ENCODE measurements at places on chromosomes 1 and 21.

GRCh38 chr1:182280504-182280900 lies 111.1 kb downstream of the GLUL start:
- DNase-seq, result no peak

GRCh38 chr21:27803571-27803970 lies 836.7 kb upstream of the ADAMTS5 start:
- no peak for DNase-seq

DNA sequence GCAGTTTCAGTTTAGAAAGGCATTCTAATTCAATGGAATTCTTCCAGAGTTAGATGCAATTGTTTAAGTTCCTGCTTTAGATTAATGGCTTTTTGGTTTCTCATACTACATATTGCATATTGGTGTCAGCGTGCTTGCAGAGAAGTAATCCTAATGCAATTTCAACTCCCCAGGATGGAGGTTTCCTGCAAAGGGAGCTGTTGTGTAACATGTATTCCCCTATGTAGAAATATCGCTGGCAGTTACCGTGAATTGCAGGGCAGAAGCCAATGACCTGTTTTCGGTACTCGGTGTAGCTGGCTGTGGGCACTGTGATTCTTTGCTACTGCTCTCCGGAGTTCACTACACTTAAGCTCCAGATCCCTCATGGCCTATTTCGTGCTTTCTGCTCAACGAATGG lies 256.1 kb upstream of the PTBP2 start:
- no peak for DNase-seq

DNA sequence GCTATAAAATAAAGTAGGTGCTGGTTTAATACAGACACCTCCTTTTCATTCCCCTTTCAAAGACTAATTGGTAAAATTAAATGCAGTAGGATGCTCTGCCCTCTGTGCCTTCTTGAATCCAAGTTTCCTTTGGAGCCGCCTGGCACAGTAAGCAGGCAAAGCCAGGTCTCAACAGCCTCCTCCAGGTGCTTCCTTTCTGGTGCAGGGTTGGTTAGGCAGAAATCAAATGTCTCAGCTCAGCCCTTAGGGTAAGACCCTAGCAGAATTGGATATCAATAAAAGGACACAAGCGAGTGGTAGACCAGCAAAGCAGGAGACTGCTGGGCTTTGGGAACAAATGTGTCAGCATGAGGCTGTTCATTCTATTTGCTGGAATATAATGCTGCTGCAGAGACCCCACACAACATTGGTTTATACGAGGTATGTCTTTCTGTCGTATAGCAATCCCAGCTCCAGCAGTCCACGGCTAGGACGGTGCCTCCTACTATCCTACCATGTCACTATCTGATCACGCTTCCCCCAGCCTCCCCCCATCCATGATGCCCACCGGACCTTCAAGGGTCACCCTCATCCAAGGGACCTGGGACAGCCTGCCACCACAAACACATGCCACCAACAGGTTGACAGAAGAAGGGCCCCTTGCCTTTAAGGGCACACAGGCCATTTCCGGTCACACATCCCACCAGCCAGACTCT lies 58.4 kb downstream of the CAPN2 start:
- DNase-seq, result no peak

DNA sequence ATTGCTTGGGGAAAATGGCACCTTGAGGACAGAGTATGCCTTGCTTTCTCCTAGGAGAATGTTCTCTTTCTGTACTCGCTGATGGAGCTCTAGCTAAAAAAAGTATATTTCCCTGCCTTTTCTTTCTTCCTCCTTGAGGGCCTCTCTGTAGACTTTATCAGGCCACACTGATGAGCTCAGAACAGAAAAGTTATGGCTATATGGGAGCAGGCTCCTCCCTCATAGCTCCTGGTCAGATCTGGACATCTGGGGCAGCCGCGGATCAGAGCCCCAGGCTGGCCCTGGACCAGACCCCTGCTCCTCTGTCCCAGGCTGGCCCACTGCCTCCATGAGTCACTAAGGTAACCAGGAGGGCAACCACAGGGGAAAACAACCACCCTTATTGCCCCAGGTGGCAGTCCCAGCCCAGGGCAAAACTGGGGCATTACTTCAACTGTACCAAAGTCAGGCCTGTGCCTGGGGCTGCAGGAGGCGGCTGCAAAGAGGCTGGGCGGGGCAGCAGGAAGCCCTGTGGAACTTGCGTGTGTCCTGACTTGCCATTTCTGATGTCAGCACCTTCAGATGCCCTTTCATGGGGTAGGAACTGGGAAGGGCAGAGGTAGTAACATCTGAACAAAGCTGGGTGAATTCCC lies 26.3 kb upstream of the ZNF648 start:
- no peak for DNase-seq

DNA sequence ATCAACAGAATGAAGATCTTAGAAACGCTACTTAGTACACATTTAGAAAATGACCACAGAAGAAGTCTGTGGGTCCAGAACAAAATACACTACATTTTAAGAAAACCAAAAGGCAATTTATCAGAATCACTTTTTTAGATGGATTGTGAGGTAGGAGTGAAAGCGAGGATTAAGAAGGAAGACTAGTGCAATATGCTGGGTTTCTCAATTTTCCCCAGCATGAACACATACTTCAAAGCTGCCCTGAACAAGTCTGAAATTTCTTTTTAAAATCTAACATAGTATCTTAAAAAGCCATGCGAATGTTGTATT lies 200.5 kb downstream of the SLC45A1 start:
- no peak for DNase-seq

DNA sequence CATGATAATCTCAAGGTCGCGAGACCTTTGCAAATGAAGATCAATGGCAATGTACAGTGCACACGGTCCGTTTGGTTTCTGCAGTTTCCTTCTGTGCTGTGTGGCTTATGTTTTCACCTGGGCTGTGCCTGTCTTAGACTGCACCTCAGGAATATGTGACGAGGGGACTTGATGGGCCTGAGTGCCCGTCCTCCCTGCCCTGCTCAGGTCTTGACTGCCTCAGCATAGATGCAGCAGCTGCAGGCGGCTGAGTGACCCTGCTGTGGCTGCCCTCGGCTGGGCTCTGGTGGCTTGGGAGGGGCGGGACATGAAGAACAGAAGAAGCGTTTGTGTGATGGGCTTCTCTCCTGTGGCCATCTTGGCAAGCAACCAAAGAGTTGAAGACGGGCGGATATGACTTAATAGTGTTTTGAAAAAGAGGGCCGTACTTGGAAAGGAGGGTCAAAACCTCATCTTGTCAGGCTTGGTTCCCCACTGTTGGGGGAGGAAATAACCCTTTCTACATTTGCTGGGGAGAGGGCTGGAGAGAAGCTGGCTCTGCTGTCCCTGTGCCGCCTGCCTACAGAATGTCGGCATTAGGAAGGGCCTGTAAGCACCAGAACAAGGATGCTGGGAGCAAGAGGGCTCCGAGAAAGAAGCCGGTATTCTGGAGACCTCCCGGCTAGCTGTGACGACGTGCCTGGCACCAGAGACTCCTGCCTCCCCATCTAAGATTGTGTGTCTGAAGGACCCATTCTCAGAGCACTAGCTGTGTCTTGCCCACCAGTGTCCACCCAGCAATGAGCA lies 7.1 kb downstream of the MYBPHL start:
- no peak for DNase-seq

DNA sequence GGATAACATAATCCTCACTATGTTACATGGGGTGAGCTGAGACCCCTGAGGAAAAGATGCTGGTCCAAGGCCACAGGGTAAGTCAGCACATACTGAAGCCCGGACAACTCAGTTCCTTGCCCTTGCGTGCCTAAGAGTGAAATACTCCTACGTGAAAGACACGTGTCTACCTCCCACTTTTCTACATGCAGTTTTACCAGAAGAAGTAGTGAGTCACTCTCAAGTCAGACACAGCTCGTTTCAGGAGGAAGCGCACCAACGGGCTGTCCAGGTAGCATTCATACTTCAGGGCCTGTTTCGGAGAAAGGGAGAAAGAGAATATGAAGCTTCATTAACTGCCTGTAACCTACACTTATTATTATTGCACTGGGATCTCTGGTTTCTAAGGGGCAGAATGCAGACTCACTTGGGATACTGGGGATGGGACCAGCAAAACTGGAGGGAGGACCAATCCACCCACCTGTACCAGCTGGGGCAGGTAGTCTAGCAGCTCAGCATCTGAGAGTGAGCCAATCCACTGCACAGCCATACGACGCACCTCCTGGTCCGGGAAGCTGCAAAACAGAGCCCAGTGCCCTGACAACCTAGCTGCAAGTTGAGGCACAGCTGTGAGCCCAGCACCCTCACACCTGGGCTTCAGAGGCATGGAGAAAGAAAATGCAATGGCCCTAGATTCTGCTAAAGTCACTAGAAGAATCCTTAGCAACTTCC lies 32.4 kb upstream of the PPP1R15B start:
- peak; percentile 48 for DNase-seq

DNA sequence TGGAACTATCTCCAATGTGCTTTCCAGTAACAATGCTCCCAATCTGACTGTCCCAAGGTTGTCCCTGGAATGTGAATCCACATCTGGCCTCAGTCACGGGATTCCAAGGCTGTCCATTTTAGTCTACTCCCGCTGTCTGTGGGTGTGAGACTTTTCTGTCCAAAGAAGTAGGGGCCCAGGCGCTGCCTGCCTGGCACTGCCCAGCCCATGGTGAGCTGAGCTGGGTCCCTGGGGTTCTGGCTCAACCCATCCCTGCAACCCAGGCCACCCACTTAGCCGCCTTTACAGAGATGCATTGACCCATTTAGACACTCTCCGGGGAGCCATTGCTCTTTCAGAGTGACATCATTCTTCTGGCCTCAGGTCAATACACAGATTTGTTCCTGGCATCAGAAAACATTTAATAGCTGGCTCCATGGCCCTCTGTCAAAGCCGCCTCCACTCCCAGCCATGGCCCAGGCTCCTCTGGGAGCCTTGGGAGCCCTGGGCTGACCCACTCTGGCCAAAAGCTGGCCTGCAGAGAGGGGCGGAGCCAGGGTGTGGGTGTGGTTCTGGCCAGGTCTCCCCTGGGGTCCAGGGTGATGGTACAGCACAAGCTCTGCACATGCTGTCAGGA lies 47.2 kb upstream of the PAX7 start:
- DNase-seq, result no peak

GRCh38 chr1:97938285-97938642 lies 17.4 kb upstream of the DPYD start:
- no peak for DNase-seq

DNA sequence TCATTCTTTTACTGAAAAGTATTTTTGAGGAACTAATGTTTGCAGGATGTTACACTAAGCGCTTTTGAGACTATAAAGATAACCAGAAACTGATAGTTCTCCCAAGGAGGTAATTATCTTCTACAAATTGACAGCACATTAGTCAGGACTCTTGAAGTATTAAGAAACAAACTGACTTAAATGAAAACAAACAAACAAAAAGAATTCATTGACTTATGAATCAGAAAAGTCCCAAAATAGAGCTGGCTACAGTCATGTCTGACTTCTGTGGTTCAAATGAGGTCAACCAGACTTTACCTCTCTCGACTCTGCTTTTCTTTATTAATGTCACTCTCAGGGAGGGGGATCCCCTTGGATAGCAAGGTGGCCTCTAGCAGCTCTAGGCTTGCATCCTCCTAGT lies 296.8 kb downstream of the TPR start:
- no peak for DNase-seq

DNA sequence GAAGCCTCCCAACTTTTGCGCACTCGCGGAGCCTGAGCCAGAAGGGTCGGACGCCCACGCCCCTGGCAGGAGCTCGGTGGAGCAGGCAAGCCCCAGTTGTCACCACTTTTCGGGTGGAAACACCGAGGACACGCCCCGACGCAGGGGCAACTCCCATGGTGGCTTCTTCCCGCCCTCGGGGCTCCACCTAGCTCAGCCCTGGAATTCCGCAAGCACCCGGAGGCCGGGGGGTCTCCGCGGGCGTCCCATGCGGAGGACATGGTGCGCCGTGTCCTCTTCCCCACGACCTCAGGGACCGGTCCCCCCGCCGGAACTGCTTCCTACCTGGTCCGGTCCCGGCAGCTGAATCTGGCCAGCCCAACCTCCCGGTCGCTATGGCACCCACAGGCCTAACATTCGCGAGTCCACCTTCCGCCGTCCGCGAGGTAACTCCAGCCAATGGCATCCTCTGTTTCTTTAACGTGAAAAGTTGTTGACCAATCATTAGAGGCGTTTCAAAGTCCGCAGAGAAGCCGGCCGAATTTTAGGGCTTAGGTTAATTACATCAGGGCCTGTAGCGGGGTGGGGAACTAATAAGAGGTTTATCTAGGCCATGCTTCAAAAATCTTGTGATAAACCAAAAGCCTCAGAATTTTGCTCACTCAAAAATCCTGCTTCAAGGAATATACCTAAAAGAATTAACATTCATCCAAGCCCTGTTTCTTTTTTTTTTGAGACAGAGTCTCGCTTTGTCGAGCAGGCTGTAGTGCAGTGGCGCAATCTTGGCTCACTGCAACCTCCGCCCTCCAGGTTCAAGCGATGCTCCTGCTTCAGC lies at the start of gene STPG1:
TSS of gene STPG1 (minus strand) at position 433 of the 814 bp plus-strand sequence. CDS start 12,394 bp downstream, outside the sequence.
- peak; percentile 78 for DNase-seq

All from activated naive CD4-positive, alpha-beta T cell treated with Interleukin-2 at 50 U/mL for 16 hours (primary cell).